HT-29 (cell line): ENCODE measurements at places on chromosomes 12 and 14.

DNA sequence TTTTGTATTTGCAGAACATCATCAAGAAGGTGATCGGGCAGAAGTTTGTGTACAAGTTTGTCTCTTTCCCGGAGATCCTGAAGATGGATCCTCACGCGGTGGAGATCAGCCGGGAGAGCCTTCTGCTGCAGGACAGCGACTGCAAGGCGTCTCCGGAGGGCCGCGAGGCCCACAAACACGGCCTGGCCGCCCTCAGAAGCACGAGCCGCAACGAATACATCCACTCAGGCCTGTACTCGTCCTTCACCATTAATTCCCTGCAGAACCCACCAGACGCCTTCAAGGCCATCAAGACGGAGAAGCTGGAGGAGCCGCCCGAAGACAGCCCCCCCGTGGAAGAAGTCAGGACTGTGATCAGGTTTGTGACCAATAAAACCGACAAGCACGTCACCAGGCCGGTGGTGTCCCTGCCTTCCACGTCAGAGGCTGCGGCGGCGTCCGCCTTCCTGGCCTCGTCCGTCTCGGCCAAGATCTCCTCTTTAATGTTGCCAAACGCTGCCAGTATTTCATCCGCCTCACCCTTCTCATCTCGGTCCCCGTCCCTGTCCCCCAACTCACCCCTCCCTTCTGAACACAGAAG is 52.8 kb downstream of the ELK3 start:
- DNase-seq, result no peak

DNA sequence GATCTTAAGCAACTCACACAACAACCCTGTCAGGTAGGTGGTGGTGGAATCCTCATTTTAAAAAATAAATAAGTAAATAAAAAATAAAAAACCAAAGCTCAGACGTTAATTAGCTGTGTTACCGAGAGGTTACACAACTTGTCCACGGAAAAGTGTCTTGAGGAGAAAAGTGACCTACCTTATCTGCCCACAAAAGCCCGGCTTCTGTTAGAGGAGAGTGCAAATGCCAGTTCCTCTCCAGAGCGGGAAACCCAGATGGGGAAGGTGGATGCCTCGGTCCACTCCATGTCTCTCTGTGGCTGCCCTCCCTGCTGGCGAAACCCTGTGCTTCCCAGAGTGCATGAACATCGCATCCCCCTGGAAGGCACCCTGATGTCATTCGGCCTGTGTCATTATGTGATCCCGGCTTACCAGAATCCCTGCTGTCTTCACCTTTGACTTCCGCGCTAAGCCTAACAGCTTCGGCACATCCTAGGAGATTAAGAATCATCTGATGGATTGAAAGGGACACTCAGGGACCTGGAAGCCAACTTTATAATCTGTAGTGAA is 6.4 kb downstream of the MLXIP start:
- no peak for DNase-seq

GRCh38 chr14:92482621-92483319 is 30.8 kb upstream of the RIN3 start:
- no peak for DNase-seq

- no peak for DNase-seq
These were observed 99.9 kb downstream of the PHETA1 start for GRCh38 chr12:111268738-111269572.

GRCh38 chr12:7459973-7460372 is 16.0 kb upstream of the CD163L1 start:
- no peak for DNase-seq

- no peak for DNase-seq
These were observed 80.6 kb upstream of the OVCH1 start for GRCh38 chr12:29578070-29578469.

DNA sequence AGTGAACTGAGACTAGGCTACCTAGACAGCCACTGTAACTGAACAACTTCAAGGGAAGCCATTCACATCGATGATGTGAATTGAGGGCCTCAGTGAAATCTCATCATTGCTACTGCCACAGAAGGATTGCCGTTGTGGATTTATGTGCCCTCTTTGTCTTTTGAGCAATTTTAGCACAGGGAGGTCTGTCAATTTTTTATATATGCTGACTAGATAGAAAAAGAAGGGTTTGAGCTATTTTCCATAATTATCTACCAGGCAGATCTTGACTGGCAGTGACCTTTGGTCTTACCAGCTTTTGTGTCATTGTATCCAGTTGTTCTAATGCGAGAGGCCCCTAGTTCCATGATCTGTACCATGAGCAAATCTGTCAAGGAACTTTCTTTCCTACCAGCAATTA is 179.4 kb downstream of the ERC1 start:
- no peak for DNase-seq

DNA sequence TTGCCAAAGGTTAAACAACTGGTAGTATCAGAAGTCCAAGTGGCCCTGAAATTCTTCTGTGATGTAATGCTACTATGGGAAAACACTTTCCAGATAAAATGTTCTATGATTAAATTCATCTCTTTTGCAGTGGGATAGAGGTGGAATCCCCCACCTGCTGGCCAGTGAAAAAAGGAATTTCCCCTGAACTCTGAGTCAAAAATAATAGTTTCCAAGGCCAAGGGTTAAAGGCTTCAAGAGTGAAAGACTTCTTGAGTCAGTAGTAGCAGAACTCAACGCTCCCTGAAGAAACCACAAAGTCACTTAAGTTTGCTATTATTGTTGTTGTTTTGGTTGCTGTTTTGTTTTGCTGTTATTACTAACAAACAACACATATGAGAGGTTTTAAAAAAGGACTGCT is 330.8 kb downstream of the SOX5 start:
- no peak for DNase-seq

GRCh38 chr12:102329883-102330282 is 132.2 kb upstream of the PMCH start:
- no peak for DNase-seq

DNA sequence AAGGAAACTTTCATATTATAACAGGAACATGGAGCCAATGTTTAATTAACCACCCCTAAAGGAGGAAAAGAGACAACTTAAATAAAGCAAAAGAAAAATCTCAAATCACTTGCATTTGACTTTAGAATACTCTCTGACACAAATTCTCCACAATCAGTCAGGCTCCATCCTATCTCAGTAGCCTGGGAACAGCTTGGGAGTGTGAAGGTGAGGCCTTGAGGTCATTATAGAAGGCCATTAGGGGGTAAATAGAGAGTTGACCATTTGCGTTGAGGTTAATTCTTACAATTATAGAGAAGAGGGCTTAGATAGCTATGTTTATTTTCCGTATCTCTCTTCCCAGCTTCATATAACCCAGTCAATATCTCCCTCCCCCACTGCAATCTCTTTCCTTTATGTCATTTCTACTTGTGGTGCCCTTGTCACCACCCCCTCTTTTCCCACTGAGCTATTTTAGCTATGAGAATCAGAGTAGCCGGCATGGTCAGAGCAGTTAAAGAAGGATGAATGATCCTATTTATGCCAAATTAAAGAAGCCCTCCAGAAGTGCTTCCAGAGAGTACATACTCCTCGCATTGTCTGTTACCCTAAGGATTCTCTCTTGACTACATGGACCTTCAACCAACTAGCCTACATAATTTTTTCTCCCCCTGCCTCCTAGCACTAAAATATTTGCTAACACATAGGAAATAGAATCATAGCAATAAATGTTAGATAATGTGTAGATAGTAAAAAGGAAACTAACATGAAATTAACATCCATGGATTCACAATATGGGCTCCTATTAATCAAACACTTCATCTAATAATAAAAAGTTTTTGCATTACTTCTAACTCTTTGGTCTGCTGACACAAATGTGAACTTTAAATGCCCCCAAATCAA is 135.2 kb upstream of the KRR1 start:
- no peak for DNase-seq

DNA sequence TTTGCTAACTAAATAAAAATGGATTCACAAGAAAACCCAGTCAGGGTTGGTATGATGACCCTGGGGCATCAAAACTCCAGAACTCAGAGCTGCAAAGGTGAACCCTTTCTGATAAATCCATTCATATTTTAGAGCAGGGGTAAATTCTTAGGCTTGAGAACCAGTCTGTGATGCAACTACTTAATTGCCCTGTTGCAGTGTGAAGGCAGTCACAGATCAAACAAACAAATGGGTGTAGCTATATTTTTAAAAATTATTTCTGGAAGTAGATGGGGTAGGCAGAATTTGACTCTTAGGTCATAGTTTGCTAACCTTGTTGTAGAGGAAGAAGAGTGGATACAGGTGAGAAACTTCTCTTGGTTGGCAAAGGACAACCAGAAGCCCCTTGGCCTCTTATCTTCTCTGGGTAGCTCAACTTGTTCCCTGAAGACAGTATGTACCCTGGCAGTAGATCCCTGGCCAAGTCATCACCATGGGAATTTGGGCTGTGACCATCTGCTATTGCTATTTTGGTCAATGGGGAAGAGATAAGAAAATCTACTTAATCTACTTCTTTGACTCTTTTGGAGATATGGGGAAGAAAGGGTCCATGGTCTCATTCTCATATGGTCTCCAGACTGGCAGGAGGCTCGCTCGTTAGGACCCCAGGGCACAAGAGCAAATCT is 216.1 kb downstream of the PPM1H start:
- DNase-seq, result no peak

DNA sequence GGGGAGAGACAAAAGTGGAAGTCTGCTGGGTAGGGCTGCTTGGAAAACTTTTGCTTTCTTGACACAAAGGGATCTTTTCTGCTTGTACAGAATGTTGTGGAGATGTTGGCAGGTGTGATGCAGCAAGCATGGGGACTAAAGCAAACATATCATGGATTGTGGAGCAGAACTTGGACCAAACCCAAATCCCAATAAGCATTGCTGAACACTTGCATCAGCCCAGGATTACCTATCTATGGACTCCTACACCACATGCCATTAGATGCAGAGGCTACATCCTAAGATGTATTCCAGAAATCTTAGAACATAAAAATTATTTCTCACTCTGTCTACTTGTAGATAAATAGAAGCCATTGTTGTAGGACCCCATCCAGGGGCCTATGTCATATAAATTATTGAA is 44.7 kb upstream of the RERG start:
- no peak for DNase-seq

DNA sequence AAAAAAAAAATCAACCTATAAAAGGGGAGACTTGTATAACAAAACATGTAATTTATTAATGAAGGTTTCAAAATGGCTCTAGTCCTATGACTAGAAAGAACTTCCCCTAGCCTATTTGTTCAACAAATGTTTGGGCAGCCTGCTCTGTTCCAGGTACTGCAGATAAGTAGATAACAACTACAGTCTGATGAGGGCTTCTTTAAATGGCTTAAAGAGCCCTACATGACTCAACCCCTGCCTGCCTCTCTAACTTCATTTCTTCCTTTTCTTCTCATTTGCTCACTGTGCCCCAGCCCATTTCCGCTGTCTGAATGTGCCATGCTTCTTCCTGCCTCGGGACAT is 21.5 kb downstream of the ALDH6A1 start:
- no peak for DNase-seq

DNA sequence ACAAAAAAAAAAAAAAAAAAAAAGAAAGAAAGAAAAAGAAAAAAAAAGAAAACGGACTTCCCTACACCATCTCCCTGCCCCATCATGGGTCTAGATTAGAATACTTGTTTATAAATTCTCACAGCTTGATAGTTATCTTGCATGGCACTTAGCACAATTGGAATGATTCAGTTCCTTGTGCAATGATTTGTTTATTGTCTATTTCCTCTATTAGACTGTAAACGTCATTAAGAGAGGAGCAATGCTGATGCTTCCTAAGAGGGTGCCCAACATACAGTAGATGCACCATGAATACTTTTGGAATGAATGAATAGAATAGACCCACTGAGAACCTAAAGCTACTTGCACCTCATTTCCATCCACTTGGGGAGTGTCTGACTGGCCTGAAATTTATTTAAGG is 40.8 kb downstream of the PAX9 start:
- no peak for DNase-seq

DNA sequence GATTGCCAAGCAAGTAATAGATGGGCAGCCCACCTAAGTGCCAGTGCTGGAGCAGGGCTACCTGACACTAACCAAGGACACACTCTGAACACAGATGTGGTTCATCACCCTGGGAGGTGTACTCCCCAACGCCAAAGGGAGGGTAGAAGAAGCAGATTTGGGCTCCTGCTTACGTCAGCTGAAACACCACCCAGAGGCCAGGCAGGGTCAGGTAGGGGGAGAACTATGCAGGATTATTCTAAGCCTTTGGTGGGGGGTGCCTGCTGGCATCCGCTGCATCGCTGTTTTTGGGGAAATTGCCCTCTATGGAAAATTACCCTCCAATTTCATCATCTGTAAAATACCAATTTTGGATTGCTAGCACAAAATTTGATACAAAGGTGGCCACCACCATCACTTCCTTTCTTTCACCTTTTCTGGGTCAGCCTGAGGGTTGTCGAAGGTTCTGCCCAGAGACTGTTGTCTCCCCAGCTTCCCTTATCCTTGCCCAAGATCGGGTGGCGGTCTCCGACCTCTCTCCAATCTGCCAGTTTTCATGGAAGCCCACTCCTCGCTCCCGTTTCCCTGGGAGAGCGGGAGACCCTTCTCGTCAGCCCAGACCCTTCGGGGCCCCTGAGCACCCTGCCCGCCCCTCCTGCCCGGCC is 535 bp downstream of the BIN2 start:
- DNase-seq, result no peak

DNA sequence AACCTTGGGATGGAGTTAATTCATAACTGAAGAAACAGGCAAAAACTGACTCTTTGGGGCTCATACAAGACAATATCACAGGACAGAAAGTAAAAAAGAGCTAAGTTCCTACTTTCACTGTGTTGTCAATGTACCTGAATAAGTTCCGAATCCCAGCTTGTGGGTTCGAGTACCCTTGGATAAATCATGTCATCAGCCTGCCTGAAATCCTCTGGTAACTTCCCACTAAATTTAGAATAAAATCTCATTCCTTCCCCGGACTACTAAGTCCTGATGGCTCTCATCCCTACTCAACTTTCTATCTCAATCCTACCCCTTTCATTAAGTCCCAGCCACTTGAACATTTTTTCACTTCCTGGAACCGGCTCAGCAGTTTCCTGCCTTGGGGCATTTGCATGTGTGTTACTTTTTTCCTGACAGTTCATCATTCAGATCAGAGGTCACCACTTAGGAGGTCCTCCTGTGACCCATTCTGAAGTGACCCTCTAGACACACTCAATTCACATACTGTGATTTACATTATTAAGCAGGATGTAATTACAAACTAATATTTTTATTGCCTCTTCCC is 12.7 kb downstream of the ERP29 start:
- DNase-seq, result no peak

- no peak for DNase-seq
These were observed 70.8 kb downstream of the WDR20 start for GRCh38 chr14:102210421-102211042.

DNA sequence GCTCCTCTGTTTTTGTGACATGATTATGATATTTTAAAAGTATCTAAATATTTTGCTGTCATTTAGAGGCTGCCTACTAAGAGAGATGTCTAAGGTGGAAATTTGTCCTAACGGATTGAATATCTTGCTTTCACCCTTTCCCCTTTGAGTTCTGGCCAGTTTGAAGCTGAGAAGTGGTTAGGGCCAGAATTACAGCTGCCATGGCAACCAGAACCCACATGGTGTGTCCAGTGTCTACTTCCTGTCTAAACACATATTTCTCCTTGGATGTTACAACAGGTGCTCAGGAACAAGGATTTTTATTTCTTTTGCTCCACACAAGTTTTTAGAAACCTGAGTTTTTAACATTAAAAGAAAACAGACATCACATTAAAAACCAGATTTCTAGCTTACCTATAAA is 335.1 kb upstream of the OR4E1 start:
- no peak for DNase-seq

GRCh38 chr12:2453761-2454090 is 341.0 kb upstream of the FKBP4 start:
- no peak for DNase-seq

- DNase-seq, result no peak
These were observed 21.6 kb upstream of the AMN start for GRCh38 chr14:102900631-102901571.
